ENCODE measurements at places on chromosomes 11 and 22.

DNA sequence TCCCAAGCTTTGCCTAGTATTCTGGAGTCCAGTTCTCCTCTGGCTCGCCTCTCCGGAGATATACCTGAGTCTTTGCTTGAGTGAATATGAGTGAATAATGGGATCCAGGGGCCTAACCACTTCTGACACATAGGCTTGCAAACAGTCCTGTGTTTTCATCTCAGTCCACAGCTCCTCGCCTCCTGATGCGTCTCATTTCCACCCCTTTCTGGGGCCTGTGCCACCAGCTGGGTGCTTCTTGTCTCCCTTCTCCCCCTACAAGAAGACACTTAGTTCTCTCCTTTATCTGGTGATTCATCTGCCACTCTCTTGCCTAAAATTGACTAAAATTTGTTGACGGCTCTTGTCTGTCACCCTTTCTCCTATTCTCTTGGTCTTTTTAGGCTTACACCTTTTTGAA lies 44.6 kb downstream of the SFI1 start:
- DNase-seq = no peak

GRCh38 chr11:131109257-131109656 lies 193.0 kb upstream of the SNX19 start:
- DNase-seq = no peak

GRCh38 chr22:38700270-38700788 lies 414 bp downstream of the JOSD1 start:
- DNase-seq = no peak

GRCh38 chr22:37148742-37149665 lies 712 bp downstream of the IL2RB start:
- DNase-seq = no peak

DNA sequence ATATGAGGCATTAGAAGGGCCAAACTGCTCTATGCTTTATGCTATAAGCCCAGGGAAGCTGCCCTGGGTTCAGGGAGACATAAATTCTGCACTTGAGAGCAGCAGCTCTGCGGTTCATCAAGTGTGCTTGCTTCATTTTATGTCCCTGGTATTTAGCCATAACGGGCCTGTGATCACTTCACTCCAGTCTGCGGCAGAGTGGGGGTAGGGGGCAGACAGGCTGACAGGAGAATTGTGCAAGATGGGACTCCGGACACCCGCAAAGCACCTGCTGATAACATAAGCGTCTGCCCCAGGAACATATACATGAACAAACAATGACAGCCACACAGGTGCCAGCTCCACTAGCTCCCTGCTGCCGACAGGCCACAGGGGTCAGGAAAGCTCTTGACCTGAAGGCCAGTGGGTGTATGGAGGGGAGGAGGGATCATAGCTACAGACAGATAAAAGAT lies 56.1 kb downstream of the SMCO4 start:
- no peak for DNase-seq

- DNase-seq = no peak
Observed at GRCh38 chr11:67310246-67311050, 7.1 kb downstream of the SSH3 start.

DNA sequence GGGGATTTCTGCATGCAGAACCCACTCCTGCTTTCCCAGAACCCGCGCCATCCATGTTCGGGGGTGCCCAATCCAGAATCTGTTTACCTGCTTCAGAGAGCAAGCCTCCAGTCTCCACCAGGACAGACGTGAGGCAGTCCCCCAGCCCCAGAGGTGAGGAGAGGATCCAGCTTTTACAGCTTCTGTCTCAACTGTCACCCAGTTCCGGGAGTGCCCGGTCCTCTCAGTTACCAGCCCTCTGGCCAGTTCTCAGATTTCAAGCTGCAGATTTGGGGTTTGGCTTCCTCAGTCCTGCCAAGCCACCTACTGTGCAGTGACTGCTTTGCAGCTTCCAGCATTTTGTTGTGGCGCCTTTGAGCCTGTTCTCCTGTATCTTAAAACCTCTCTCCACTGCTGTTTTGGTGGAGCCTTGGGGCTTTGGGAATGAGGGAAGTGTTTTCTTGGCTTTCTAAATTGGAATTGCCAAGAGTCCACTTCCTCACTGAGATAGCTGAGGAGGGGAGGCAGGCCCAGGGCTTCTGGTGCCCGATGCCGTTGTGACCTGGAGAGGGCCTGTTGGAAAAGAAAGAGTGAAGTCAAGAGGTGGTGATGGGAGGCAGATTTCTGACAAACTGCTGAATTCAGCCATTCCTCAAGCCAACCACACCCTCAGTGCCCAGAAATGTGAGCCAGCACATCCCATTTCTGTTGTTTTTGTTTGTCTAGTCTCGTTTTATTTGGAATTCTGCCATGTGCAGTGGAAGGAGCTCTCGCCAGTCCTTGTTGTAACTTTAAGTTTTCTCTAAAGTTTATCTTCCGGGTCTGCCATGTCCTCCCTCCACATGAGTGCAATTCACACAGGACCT lies 513.4 kb downstream of the TBC1D22A start:
- no peak for DNase-seq

- DNase-seq = no peak
Observed at GRCh38 chr11:27291954-27292636, 70.9 kb downstream of the CCDC34 start.

DNA sequence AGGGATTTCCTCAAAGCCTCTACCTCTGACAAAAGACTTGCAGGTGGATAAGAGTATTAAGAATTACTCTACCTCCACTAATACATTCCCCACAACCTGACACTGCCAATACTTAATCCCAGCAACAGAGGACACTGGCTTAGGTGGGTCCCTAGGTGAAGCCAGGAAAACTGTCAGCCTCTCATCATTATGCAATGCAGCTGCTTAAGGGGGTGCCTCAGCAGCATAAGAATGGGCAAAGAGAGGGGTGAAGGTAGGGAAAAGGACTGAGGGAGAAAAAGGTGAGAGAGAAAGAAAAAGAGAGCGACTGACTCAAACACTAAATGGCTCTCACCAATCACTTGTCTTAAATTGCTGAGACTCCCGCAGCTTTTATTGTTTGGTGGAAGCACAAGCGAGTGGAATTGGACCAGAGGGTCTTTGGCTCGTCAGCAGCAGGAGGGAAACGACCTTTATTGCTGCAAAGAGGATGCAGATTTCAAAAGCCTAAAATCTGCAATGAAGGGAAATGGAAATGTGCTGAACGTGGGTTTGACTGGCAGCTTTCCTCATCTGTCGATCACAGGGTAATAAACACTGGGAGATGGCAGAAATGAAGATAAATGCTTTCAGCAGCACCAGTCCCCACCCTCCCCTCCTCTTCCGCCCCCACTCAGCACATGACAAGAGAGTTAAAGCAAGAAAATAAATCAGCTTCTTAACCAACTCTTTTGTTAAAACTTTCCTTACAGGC lies 64.9 kb upstream of the CHRM4 start:
- no peak for DNase-seq

- DNase-seq = no peak
Observed at GRCh38 chr11:35750315-35750714, 87.7 kb downstream of the TRIM44 start.

DNA sequence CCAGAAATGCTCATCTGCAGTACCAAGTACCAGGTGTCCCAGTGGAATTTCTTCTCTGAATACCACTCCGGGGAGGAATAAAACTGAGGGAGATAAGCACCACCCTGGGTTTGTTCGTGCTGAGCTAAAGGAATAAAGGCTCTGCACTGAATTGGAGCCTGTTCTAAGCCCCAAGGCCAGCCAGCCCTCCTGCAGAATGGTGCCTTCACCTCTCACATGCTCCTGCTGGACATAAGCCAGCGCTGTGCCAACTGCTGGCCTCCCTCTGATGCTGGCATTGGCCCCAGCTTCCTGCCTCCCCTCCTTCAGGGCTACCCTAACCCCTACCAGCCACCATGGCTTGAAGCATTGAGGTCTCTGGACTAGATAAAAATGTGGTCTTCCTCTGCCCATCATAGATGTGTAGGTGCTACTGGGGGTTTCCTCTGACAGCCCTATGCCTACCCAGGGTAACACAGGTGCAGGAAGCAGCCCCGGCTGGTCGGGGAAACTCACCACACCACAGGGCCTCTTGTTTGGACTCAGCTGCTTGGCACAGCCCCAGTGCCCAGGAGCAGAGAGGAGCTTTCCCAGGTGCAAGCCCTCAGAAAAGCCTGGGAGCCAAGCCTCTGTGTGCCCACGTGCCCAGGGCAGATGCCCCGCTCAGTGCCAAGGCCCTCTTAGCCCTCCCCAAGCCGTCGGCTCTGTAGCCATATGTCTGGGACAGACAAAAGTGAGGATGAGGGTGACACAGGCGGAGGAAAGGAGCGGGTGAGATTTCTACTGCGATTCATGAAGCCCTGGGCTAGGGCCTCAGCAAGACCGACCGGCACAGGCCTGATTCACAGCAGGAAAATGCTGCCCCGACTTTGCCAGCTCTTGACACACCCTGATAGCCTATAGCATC lies 34.1 kb upstream of the JAM3 start:
- DNase-seq = no peak

DNA sequence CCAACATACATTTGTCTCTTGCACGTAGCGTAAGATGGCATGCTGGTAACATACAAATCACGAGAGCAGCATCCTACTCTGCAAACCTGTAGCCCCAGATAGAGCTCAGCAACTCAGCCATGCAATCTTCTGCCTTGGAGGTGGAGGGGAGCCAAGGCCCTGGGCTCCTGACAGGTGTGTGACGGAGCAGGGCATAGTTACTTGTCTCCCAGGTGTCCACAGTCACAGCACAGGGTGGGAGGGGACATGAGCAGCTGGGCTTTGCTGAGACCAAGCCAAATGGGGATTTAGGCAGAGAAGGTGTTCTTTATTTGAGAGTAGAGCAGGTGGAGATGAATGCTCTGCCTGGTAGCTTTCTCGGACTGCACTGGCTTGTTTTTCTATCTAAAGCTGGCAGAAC lies 111.7 kb downstream of the TEAD1 start:
- DNase-seq = no peak

DNA sequence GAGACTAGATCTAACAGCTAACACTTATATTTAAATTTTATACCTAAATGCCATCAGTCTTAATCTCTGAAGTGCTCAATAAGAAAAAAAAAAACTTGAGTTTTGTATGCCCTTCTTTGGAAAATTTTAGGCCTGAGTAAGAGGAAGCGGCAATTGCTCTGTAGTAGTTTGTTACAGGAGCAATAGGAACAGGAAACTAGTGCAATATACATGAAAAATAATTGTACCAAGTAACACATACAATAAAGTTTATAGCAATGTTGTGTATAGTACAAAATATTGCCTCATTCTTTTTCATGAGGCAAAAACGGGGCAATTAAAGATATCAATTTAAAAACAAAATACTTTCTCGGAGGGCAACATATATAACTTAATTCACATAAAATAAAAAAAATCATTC lies 19.7 kb downstream of the OR5AK2 start:
- DNase-seq = no peak

- DNase-seq = no peak
Observed at GRCh38 chr22:20595461-20595860, 88.1 kb downstream of the MED15 start.

GRCh38 chr11:44946263-44946662 lies 4.4 kb downstream of the TP53I11 start:
- no peak for DNase-seq

GRCh38 chr11:14413307-14414069 lies 54.5 kb upstream of the RRAS2 start:
- no peak for DNase-seq

GRCh38 chr11:127268521-127268920 lies 268.0 kb upstream of the KIRREL3 start:
- no peak for DNase-seq

DNA sequence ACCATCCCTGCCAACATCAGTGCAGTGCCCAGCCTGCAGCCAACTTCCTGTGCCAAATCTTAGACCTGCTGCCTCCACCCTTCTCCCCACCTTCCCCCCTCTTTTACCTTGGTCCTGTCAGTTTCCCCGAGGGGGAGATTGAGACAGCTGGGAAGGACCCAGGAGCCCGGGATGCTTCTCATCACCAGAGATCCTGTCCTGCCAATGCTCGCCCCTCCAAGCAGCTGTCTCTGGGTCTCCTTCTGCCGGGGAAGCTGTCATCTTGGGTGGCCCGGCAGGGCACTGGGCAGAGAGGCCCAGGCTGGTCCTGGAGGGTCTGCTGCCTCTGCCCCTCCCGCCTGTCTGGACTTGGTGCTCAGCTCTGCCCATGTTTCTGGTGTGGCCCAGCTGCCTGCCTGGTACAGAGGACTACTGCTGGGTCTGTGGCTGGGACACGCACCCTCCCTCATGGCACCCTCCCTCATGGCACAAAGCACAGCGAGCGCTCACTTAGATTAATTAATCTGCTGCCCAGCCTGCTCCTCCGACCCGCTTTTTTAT lies 60.4 kb upstream of the THY1 start:
- no peak for DNase-seq

DNA sequence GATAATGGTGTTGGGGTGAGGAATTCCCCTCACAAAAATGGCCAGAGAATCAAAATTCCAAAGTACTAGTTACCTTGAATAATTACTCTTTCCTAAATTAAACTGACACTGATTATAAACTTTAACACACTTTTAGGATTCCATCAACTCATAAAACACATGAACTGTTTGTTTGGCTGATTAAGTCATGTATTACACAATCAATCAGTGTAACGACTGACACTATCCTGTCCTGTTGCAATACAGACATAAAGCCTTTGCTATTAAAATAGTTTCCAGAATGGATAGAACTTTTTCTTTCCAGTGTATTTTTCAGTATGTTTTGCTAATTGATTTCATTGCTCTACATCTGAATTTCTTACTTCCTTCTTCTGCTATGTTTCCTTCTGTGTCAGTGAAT lies 1709.4 kb upstream of the RAG2 start:
- DNase-seq = no peak

DNA sequence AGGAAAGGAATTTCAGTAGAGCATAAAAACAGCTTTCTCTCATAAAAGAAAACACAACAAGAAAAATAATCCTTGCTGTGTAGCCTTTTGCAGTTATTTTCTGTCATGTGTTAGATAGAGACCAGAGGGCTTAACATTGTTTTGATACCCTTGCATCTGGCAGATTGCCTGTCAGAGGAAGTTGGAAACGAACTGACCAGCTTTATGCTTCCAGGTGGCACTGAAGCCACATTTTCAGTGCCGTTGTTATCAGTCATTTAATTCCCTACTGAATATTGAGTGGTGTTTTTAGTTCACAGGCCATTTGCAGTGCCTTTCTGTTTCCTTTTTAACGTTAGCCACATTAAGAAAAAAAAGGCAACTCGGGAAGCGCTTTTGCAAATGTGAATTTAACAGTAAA lies 21.5 kb upstream of the RAG2 start:
- no peak for DNase-seq

- no peak for DNase-seq
Observed at GRCh38 chr11:60175860-60176275, 7.0 kb downstream of the MS4A6A start.

DNA sequence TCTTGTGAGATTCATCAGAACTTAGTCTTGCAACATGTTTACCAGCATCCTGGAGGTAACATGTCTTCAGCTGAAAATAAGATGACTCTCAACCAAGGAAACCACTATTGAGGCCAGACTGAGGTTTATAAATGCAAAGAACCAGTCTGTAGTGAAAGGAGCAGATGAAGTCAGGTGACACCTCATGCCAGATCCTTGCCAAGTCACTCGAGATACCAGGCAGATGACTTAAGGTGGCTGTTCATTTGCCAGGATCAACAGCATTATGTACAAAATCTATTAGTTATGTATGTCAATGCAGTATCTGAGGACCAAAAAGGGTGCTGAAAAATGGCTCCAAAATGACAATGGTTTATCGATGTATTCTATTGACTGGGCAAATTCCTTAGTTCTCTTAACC lies 100.0 kb upstream of the SOX6 start:
- DNase-seq = no peak

- peak; percentile 39 for DNase-seq
Observed at GRCh38 chr11:10302744-10303557, 1.9 kb upstream of the ADM start.
